NCI-H774 (cell line): ENCODE measurements at places on chromosomes 2 and 18.

GRCh38 chr18:23662309-23663263, at the start of gene ANKRD29:
TSS of gene ANKRD29 (minus strand) at chr18:23662911. CDS start at chr18:23662730, 181 bp downstream.
- DNase-seq = no peak

DNA sequence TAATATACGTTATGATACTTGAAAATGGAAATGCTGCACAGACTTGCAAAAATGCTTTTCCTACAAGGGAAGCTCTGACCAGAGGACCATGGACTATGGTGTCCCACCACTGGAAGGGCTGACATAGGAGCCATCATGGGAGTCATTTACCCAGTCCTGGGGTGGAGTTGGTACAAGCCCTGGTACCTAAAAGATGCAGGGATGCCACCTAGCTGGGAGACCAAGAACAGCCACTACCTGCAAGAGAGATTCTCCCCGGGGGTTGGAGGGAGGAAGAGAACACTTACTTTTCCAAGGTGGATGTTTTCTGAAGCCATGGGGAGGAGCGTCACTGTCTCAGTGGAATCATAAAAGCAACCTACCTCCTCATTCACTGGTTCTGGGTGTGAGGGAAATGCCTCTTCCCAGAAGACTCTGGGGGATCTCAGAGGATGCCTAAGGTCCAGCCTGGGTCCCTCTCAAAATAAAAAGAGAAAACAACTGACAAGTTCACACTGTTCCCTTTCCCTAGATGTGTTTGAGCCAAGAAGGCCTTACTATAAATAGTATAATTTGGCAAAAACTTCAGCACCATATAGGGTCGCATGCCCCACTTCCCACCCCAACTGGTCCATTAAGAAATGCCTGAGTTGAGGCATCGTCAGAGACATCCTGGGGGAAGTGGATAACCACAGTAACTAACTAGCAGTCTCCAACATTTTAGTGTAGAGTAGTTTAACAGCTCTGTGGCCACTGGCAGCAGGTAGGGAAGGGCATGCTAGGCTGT, 39.9 kb downstream of the REEP1 start:
- DNase-seq = no peak

- no peak for DNase-seq
Measured at GRCh38 chr2:160110674-160111239, 48.3 kb upstream of the PLA2R1 start.

- no peak for DNase-seq
Measured at GRCh38 chr18:25826823-25827222, 263.6 kb downstream of the SS18 start.

GRCh38 chr2:239296020-239296932, 104.5 kb downstream of the HDAC4 start:
- no peak for DNase-seq

GRCh38 chr2:110157153-110157793, 41.7 kb upstream of the MALL start:
- DNase-seq = peak; percentile 52

DNA sequence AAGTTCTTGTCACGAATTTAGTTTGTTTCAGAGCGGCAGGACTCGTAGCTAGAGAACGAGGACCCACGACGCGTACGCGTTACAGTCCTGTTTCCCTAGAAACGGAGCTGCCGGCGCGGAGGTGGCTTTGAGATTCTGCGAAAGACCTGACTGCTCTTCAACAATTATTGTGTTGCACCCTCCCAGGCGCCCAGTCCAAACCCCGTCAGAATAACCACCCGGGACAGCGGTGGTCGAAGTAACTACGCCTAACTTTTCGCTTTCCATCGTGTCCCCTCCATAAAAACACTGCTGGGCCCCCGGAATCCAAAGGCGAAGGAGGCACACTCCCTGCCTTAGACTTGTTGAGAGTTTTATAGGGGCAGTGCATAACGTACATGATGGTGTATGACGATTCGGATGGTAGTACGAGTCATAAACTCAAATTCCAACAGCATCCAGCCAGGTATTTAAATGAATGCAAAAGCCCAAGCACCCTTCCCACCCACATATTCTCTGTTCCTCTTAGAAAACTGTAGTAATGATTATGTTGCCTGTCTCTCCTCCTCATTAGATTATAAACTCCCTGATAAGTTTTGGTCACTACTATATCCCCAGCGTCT, 651 bp upstream of the STAM2 start:
- no peak for DNase-seq

- DNase-seq = no peak
Measured at GRCh38 chr2:57084697-57085281, 901.0 kb downstream of the CCDC85A start.

- DNase-seq = no peak
Measured at GRCh38 chr2:64482765-64483504, 29.0 kb downstream of the LGALSL start.

GRCh38 chr2:105584435-105585010, 160.2 kb upstream of the NCK2 start:
- no peak for DNase-seq

DNA sequence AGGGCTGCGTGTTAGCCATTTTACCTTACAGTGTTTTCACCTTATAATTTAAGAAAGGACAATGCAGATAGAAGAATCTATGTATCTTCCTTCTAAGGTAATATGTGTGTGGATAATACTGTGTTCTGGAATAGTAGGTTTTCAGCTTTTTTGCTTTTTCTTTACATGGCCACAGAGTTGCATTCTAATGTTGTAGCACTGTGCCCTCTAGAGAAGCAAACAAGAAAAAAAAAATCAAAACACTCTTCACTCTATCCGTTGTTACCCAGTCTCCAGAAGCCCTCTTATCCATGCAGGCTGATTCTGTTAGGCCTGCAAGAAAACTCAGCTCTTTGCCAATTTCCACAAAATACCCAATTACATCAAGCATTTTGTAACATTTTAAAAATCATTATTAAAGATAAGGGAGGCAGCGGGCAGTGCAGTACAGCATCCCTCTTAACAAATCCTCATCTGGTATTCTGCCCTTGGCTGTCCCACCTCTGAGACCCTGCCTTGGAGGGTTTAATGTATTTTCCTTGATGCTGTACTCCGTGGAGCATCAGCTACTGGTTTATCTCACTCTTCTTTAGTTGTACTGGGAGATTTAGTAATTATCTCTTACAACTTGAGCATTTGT, 41.8 kb downstream of the CDH7 start:
- DNase-seq = no peak

DNA sequence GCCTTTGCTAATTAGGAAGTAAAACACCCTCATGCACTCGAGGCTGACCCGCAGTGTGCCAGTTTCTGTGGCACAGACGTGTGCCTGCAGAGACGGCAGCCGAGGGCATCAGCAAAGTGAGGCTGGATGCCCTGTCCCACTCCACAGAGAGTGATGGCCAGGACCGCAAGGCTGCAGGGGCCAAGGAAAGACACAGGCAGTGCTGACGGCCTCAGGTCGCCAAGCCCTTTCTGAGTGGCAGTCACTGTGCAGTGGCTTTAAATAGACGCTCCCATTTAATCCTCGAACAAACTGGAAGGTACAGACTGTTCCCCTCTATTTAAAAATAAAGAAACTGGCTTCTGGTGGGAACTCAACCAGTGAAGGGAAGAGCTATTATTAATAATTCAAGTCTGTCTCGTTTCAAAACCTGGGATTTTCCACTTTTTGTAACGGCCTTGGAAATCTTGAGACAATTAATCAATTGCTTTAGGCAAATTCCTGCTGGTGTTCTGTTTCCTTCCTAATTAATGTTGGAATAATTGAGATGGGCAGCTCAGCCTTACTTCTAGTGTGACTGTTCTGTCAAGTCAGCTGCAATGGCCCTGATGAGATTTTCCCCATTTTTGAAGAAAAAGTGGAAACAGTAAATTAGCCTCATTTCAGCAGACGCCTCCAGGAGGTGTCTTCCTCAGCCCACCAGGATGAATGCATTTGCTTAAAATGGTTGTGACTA, 644.6 kb upstream of the RAB6C start:
- no peak for DNase-seq

- no peak for DNase-seq
Measured at GRCh38 chr2:119282996-119283511, 59.4 kb downstream of the STEAP3 start.

DNA sequence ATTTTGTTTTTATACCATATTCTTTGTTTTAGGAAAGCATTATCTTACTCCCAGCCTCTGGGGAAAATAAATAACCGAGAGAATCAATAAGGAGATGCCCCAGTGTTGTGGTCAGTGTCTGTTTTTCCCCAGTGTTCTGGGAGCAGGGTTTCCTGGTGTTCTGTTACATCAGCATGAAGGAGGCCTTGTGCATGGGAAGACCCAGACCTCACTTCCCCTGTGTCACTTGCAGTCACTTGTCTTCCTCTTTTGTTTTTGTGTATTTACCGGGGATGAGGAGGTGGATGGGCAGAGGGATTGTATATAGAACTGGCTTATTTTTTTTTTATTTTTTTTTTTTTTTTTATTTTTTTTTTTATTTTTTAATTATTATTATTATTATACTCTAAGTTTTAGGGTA, 45.0 kb upstream of the MGAT5 start:
- DNase-seq = no peak

DNA sequence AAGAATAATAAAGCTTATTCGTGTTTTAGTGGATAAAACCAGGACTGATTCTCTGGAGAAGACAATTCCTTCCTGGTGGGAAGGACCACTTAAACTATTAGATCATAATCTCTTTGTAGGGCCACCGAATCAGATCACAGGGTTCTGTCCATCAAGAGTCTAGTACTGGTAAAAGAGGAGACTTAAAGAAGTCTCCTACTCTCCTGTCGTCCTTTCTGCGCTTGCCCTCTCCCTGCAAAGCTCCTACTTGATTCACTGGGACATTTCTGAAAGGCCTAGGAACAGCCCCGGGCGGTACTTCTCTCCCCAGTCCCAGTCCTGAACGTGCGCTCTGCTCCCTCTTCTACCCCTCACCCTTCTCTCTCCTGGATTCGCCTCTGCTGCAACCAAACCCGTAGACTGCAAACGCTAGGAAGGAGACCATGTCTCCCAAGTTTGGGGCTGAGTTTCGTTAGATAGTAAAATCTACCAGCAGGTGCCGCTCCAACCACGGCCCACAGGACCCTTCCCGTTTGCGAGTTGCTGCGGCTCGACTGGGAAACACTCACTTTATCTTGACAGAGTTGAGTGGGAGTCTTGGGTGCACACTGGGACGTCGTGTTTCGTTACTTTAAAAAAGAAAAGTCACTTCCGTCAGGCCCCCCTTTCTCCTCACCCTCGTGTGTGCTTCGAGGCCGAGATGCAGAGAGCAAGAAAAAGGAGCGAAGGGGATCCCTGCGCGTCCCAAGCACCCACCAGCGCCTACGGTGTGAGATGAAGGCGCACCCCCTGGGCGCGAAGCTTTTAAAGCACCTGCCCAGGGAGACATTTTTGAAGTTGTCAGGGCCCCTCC, 923 bp downstream of the FIGLA start:
- no peak for DNase-seq

DNA sequence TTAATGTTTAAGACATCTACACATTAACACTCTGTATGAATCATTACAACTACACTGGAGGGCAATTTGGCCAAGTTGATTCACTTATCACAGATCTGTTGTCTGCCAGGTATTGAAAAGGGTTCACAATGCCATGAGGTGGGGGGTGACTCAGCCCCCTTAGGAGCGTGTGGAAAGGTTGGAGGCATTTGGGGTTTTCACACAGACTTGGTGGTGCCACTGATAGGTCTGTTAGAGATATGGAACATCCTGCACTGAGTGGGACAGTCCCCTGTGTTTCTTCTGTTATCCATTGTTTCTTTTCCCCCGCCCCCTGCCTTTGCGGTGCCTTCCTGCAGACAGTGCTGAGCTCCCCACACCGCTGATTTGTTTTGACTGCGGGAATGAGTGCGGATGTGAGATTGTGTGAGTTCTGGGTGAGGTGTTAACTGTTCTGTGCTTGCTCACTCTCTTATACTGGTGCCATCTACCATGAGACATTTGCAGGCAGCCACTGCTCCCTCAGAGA, 9.3 kb upstream of the TSN start:
- no peak for DNase-seq

DNA sequence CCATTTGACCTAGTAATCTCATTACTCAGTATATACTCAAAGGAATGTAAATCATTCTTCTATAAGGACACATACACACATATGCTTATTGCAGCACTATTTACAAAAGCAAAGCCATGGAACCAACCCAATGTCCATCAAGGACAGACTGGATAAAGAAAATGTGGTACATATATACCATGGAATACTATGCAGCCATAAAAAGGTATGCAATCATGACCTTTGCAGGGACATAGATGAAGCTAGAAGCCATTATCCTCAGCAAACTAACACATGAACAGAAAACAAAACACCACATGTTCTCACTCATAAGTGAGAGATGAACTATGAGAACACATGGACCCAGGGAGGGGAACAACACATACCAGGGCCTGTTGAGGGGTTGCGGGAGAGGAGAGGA, 214.5 kb downstream of the NBAS start:
- DNase-seq = no peak

DNA sequence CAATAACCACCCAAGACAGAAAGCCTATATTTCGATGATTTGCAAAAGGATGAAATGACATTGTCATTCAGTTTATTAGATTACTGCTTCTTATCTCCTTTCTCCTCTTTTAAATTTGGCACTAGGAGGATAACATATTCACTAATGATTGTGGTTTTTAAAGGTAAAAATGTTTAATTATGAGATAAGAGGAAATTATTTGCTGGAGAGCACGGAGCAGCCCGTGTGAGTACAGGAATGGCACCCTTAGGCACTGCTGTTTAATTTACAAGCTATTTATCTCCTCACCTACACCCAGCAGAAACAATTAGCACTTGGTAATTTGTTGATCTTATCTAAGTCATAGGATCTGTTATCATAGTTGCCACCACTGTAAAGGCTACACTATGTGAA, 87.4 kb upstream of the SP3 start:
- no peak for DNase-seq

DNA sequence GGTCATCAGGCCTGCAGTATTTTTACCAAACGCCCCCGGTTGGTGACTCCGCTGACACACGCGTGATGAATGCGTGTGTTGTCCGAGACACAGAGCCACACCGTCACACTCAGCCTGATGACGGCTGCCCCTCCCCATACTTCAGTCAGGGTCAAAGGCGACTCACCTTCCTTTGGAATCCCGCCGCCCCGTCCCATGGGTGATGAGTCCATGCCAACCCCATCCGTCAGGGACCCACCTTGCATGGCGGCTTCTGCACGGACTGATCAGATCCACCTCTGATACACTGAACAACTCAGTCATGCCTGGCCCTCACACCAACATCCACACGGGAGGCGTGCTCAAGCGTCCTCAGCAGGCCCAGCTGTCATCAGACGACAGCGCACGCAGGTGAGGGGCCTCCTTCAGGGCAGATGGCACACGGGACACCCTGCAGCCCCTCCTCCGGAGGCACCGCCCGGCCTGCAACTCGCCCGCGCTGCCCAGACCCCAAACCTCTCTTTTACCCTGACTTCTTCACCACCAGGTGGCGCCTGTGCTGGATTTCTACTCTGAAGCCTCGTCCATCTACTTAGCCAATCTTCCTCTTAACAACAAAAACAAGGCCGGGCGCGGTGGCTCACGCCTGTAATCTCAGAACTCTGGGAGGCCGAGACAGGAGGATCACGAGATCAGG, 89.2 kb downstream of the ZNF516 start:
- DNase-seq = no peak

GRCh38 chr18:36241831-36242230, 54.5 kb downstream of the MOCOS start:
- no peak for DNase-seq

- DNase-seq = no peak
Measured at GRCh38 chr2:178927173-178927572, 120.0 kb upstream of the TTN start.
